Right lobe of liver (tissue), 6 donors: ENCODE measurements at places on chromosomes 12 and 14.

GRCh38 chr12:116613256-116613655 is 54.1 kb downstream of the MAP1LC3B2 start:
- no peak overlapping the region for H3K4me3 ChIP-seq
- no peaks in the 10 kb centered on the region for H3K4me1 ChIP-seq
- no peak overlapping the region for H3K27ac ChIP-seq
- no peaks in the 10 kb centered on the region for H3K36me3 ChIP-seq
- H3K27me3 ChIP-seq, result no peaks in the 10 kb centered on the region

- H3K4me1 ChIP-seq, result no peaks in the 10 kb centered on the region
- DNase-seq, result no peak
- no peaks in the 10 kb centered on the region for H3K36me3 ChIP-seq
- no peaks in the 10 kb centered on the region for H3K27me3 ChIP-seq
- H3K4me3 ChIP-seq, result no peak overlapping the region
Measured at GRCh38 chr12:52494518-52494917, 1.5 kb upstream of the KRT6A start.

- no peak for DNase-seq
- H3K4me3 ChIP-seq, result no peak overlapping the region
- H3K27ac ChIP-seq, result no peak overlapping the region
- no peaks in the 10 kb centered on the region for H3K36me3 ChIP-seq
- H3K4me1 ChIP-seq, result no peaks in the 10 kb centered on the region
- H3K27me3 ChIP-seq, result no peaks in the 10 kb centered on the region
Measured at GRCh38 chr14:59161561-59162175, 26.8 kb upstream of the DAAM1 start.

DNA sequence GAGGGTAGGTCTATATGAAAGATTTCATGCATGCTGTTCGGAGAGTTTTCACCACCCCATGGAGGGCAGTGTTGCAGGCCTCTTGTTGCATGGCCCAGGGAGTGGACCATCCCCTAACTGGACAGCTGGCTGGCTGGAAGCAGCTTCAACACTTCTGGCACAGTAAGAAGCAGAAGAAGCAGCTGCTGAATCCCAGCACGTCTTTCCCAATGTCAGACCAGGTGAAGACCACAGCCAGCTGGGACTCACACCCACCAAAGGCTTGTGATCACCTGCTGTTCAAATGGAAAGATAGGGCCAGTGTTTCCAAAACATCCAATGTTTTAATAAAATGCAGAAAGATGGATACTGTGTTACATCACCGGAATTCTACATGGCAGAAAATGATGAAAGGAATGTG is 1423.6 kb downstream of the AACS start:
- no peaks in the 10 kb centered on the region for H3K36me3 ChIP-seq
- no peaks in the 10 kb centered on the region for H3K27me3 ChIP-seq
- no peak for DNase-seq
- no peak overlapping the region for H3K27ac ChIP-seq

- H3K27ac ChIP-seq, result no peak overlapping the region
- H3K4me1 ChIP-seq, result no peaks in the 10 kb centered on the region
- H3K36me3 ChIP-seq, result no peaks in the 10 kb centered on the region
- no peak overlapping the region for H3K4me3 ChIP-seq
- no peak for DNase-seq
Measured at GRCh38 chr14:91926131-91926890, 21.2 kb downstream of the FBLN5 start.

GRCh38 chr14:89351516-89352404 is 65.3 kb downstream of the FOXN3 start:
- H3K4me3 ChIP-seq, result no peak overlapping the region
- H3K27me3 ChIP-seq, result no peaks in the 10 kb centered on the region
- H3K27ac ChIP-seq, result peak overlapping the region; percentile 90
- DNase-seq, result peak; percentile 88

- no peak for DNase-seq
- no peak overlapping the region for H3K4me3 ChIP-seq
- H3K27ac ChIP-seq, result peak overlapping the region; percentile 70
- H3K4me1 ChIP-seq, result no peaks in the 10 kb centered on the region
Measured at GRCh38 chr12:122096591-122097149, 18.1 kb downstream of the MLXIP start.

- H3K27me3 ChIP-seq, result no peaks in the 10 kb centered on the region
- H3K36me3 ChIP-seq, result no peaks in the 10 kb centered on the region
- H3K4me1 ChIP-seq, result no peaks in the 10 kb centered on the region
- H3K4me3 ChIP-seq, result no peak overlapping the region
- no peak for DNase-seq
Measured at GRCh38 chr12:108638997-108639822, 5.5 kb upstream of the SELPLG start.

- no peak overlapping the region for H3K27ac ChIP-seq
- no peak overlapping the region for H3K4me3 ChIP-seq
- DNase-seq, result no peak
- no peaks in the 10 kb centered on the region for H3K4me1 ChIP-seq
- H3K36me3 ChIP-seq, result no peaks in the 10 kb centered on the region
- H3K27me3 ChIP-seq, result no peaks in the 10 kb centered on the region
Measured at GRCh38 chr12:23699031-23699430, 250.4 kb downstream of the SOX5 start.

GRCh38 chr12:92702754-92703679 is at the start of gene PLEKHG7:
PLEKHG7 (plus strand) TSS chr12:92702989; CDS start chr12:92706632, 3,643 bp downstream.
- H3K27ac ChIP-seq, result peak within 1 kb of the TSS; percentile 78
- no peak for DNase-seq
- H3K4me1 ChIP-seq, result no peaks in the 10 kb centered on the region
- no peaks in the 10 kb centered on the region for H3K36me3 ChIP-seq

DNA sequence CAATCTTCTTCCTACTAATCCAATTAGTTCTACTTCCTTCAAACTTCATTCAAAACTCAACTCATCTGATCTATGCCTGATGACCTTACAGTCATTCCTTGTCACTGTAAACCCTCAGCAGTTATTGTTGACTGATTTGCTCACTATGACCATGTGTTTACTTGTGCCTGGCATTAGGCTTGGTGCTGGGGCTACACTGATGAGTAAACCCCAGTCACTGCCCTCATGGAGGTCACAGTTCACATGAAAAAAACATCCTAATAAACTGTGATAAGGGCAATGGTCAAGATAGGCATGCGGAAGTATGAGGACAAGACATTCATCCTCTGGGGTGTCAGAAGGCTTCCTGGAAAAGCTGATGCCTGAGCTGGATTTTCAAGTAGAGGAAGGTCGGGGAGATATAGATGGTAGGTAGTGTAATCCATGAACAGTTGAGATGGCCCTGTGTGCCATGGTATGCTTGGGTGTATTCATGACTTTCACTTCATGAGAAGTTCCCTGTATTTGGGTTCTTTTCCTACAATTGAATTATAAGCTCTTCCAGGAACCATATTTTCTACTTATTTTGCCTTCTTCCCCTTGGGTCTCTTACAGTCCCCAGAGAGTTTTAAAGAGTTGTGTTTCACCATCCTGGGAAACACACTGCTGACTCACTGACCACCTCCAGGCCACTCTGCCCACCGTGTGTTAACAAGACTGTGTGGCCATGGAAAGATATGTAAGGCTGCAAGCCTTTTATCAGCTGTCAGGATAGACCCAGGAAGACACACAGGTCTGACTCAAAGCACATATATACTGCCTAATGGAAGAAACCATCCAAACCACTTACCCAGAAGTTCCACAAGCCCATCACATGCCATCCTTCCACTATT is 38.7 kb upstream of the DUSP6 start:
- DNase-seq, result peak; percentile 65
- H3K27me3 ChIP-seq, result no peaks in the 10 kb centered on the region
- H3K36me3 ChIP-seq, result no peaks in the 10 kb centered on the region
- no peak overlapping the region for H3K4me3 ChIP-seq
- peak overlapping the region; percentile 78 for H3K27ac ChIP-seq

GRCh38 chr12:5809586-5809985 is 135.5 kb downstream of the ANO2 start:
- no peaks in the 10 kb centered on the region for H3K4me1 ChIP-seq
- no peaks in the 10 kb centered on the region for H3K36me3 ChIP-seq
- no peaks in the 10 kb centered on the region for H3K27me3 ChIP-seq
- DNase-seq, result no peak

DNA sequence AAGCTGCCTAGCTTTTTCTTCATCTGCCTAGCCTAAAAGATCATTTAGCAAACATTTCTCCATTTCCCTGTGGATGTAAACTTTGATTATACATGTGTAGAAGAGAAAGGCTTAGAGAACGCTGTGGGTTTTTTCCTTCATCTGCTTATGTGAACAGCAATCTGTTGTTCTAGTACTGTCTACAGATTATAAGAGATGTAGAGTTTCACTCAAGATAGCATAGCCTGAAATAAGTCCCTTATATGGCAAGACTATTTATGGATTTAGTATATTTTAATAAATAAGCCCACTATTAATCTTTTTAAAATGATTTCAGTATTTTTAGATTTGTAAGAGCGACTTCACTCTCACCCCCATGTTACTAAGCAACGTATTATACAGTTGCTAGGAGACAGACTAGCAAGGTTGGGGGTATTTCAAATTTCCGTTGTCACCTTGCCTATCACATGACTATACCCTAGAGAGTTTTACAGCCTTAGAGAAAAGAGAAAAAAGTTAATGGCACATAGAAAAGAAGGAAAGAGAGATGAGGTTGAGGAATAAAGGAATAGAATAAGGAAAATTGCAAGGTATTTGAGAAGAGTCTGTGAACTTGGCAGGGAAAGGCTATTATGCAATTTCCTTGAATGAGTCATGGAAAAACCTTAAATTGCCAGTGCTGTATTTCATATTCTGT is 12.2 kb upstream of the TUBA1A start:
- H3K4me3 ChIP-seq, result no peak overlapping the region
- H3K36me3 ChIP-seq, result no peaks in the 10 kb centered on the region
- no peak for DNase-seq
- H3K27me3 ChIP-seq, result no peaks in the 10 kb centered on the region

DNA sequence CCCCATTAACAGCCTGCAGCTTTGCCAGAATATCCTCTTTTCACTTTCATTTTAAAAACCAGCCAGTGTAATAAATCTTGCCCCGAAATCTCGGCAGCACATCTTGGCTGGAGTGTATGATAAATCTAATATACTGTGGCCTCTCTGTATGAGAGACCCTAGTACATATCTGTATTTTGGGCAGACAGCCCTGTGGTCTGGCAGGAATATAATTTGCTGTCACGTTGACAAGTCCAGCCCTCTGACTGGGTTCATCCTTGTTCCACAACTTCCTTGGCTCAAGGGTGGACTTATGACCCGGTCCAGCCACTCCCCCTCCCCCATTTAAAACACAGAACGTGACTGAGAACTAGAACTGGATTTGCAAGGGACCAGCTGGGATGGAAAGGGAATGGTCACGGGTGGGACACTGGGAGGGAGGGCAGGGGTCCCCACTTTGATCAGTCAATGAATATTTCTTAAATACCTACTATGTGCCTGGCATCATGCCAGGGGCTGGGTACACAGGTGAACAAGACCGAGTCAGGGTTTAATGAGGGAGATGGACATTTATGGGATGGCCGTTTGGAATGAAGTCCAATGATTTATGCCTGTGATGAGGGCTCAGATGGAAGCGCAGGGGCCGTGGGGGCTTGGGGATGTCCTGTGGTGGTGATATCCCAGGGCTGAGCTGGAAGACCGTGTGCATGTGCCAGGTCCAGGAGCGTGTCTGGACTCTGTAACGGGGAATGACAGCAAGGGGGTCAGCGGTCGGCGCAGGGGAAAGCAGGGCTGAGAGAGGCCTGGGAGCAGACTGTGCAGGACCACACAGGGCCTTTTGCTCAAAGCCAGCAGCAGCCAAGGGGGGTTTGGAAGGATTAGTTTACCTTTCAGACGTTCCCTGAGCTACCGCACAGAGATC is 190.5 kb downstream of the PHETA1 start:
- no peak for DNase-seq
- no peak overlapping the region for H3K27ac ChIP-seq
- no peaks in the 10 kb centered on the region for H3K4me1 ChIP-seq
- H3K27me3 ChIP-seq, result no peaks in the 10 kb centered on the region

- H3K27me3 ChIP-seq, result no peaks in the 10 kb centered on the region
- H3K27ac ChIP-seq, result no peak overlapping the region
- no peak overlapping the region for H3K4me3 ChIP-seq
- H3K36me3 ChIP-seq, result no peaks in the 10 kb centered on the region
- no peaks in the 10 kb centered on the region for H3K4me1 ChIP-seq
- DNase-seq, result peak; percentile 49
Measured at GRCh38 chr12:5745251-5745888, 199.7 kb downstream of the ANO2 start.

DNA sequence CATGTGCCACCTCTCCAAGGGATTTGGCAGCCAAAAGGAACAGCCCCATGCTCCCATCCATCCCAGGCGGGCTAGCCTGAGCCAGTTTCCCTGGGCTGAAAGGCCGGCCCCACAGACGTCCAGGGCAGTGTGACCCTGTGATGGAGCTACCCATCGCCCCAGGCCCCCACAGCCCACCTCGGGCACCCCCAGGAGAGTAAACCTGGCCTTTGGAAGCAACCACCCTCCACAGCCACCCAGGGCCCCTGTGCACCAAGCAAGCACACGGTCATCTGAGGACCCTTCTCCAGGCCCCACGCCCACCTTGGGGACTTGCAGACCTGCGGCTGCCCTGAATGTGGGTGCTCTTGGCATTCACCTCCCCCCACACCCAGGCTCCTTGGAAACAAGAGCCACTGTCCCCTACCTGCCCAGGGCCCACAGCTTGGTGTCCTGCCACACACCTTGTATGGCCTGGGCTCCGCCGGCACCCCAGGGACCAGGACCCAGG is 8.4 kb downstream of the AHNAK2 start:
- H3K27ac ChIP-seq, result no peak overlapping the region
- DNase-seq, result no peak
- H3K36me3 ChIP-seq, result no peaks in the 10 kb centered on the region
- H3K4me3 ChIP-seq, result no peak overlapping the region
- no peaks in the 10 kb centered on the region for H3K27me3 ChIP-seq
- no peaks in the 10 kb centered on the region for H3K4me1 ChIP-seq

GRCh38 chr12:3202734-3203446 is 125.7 kb downstream of the TSPAN9 start:
- DNase-seq, result peak; percentile 65
- H3K36me3 ChIP-seq, result no peaks in the 10 kb centered on the region
- no peak overlapping the region for H3K27ac ChIP-seq
- H3K4me3 ChIP-seq, result no peak overlapping the region
- no peaks in the 10 kb centered on the region for H3K27me3 ChIP-seq
- no peaks in the 10 kb centered on the region for H3K4me1 ChIP-seq

- no peaks in the 10 kb centered on the region for H3K36me3 ChIP-seq
- H3K27me3 ChIP-seq, result no peaks in the 10 kb centered on the region
- H3K4me1 ChIP-seq, result peaks cover 8% of the 10 kb centered on the region
- DNase-seq, result no peak
Measured at GRCh38 chr12:103114296-103115055, 157.0 kb downstream of the ASCL1 start.
